GM13977 (cell line): ENCODE measurements at places on chromosomes 1 and 21.

- no peak for DNase-seq
Measured at GRCh38 chr1:241598249-241598648, 41.9 kb downstream of the CHML start.

DNA sequence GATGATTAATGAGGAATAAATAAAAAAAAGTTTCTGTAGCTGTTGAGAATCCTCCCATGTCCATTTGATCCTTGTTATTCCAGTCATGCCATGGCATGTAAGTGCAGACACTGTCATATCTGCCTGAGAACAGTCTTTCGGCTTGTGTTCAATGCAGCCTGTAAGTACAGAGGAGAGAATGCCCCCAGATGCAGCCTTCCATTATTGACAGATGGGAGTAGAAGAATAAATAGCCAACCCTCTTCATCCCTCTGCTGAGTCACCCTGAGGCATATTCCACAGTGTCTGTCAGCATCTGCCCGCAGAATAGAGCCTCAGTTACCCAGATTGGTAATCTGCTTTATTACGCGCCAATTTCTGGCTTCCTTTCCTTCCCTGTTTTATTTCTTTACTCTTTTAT lies 139.4 kb downstream of the LRRC7 start:
- no peak for DNase-seq

GRCh38 chr1:53388963-53389362 lies 61.1 kb upstream of the LRP8 start:
- no peak for DNase-seq

DNA sequence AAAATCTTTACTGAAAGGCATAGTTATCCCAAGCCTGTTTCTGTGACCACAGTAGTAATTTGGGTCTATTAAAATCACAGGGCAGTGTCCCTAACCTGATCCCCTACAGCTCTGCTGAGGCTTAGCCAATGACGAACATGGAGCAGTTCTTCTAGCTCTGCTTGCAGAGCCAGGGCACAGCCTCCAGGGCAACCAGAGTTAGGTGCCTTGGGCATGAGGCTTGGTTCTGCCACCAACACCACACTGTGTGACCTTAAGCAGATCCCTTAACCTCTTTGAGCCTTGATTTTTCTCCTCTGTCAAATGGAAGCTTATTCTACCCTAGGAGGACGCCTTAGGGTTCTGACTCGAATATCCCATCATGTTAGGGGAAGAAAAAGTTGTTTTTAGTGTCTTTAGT lies 86.7 kb upstream of the TLR5 start:
- DNase-seq, result no peak

DNA sequence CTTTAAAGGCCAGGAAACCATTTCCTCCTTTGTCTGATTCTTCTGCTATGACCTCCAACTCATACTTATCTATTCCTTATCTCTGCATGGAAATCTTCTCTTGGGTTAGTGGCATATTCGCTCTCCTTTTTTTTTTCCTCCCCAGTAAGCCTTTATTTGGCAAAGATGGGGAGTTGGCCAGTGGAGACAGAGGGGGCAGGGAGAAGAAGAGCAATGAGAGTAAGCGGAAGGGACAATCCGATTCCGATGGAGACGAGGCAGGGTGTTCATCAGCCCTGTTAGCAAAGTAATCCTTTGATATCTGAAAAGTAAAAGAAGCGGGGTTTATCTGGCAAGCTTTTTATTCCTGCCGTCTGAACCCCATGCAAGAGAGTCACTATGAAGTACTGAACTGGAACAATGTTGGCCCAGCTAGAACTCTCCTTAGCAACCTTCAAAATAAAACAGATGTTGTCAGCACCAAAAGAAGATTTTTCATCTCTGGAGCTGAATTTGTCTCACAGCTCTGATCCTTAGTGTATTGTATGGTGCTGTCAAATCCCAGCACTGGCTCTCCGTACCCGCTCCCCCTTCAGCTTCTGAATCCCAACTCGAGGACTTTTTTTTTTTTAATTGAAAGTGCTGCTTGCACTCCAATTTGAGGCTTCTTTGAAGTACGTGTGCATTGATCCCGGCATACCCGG lies 40.9 kb downstream of the PTGFRN start:
- DNase-seq, result no peak
